ENCODE measurements at places on chromosomes 7 and 10.
A peak's percentile ranks its signal among the peaks of the same experiment; 100 is the strongest.

DNA sequence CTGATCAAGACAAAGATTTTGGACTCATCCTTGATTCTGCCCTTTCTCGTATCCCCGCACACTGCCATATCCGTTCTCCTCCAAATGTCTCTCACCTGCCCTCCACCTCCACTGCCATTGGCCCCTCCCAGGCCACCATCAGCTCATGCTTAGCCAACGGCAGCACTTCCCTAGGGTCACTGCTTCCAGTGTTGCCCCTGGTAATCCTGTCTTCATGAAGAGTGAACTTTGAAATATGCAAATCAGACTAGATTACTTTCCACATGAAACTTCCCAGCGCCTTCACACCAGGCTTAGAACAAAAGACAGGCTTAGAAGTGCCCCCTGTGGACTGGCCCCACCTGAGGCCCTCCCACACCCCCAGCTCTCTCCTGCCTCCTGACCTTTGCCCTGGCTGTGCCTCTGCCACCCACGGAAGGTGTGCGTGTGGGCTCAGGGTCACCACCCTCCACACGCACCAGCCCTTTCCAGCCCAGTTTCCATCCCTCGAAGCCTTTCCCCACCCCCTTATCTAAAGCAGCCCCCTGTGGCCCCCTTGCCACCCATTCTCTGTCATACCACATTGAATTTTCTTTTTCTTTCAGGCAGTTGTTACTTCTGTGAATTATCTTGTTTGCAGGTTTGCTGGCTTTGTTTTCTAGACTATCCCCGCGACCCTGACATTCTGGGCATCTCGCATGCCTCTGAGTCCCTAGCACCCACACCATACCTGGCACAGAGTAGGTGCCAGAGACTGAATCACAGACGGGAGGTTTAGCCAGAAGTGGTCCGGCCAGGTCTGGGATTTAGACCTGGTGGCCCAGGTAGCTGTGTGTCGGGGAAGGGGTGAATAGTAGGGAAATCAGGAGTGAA lies 26.8 kb upstream of the C10orf53 start:
- DNase-seq, result no peak

DNA sequence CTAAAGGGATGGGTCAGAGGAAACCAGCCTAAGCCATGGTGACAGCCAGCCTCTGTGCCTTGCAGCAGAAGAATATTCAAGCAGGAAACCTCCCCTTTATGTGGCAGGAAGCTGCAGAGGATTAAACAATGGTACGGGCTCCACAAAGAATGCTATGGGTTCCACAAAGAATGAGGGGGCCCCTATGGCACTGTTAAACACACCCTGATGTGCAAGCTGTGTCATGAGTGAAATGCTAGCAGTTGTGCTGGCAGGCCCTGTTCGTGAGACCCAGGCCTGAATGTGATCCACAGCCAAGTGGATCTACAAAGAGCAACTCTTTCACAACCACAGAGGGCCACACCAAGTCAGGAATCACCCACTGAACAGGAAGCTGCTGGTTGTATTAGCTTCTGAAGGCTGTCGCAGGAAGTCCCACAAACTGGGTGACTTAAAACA lies 68.9 kb downstream of the MYOF start:
- DNase-seq, result peak; percentile 76

- DNase-seq, result no peak
These were observed 203.4 kb upstream of the FRMD4A start for GRCh38 chr10:14534152-14534551.

DNA sequence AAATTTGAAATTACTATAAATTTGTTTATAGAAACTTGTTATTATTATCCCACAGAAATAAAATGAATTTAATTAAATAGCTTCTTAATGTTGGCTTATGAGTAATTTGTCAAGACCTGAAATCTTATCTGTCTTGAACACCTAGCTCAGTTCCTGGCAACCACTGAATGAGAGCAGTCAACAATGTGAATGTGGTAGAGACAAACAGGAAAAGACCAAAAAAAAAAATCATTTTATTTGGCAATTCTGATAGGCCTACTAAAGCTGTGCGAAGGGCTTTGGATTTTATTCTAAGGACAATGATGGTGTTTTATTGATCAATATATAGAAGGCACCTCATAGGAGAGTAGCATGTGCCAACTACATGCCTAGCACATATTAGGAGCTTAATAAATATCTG lies 127.8 kb upstream of the RSU1 start:
- DNase-seq, result no peak

DNA sequence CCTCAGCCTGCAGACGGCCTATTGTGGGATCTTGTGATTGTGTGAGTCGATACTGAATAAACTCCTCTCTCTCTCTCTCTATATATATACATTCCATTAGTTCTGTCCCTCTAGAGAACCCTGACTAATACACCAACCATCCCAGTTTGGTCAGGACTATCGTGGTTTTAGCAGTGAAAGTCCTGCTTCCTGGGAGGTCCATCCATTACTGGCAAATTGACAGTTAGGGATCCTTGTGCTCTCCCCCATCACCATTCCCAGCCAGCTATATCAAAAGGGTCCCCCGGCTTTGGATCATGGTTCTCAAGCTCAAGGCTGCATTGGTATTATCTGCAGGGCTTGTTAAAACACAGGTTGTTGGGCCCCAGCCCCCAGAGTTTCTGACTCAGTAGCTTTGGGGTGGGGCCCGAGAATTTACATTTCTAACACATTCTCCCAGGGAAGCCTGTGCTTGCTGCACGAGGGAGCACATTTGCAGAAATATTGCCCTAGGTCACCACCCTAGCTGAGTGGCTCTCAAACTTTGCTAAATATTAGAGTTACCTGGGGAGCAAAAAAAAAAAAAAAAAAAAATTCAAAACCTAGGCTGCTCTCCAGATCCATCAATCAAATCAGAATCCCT lies 899.1 kb upstream of the AUTS2 start:
- DNase-seq, result no peak

GRCh38 chr10:73517166-73517888 lies 21.5 kb upstream of the PPP3CB start:
- DNase-seq, result no peak

DNA sequence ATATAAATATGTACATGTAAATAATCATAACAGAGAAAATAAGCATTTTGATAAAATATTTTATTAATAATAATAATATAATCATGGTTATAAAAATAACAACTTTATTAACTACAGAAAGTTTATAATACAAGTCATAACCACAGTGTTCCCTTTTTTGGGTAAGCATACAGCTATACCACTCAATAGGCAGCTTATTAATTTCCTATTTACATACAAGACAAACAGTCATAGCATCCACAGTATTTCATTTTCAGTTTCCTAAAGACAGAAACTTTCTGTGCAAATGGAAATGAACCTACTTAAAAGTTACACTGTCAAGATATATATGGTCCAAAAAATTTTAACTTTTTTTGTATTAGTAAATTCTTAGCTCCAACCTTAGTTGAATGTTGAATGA lies 70.9 kb downstream of the HGF start:
- DNase-seq, result no peak

DNA sequence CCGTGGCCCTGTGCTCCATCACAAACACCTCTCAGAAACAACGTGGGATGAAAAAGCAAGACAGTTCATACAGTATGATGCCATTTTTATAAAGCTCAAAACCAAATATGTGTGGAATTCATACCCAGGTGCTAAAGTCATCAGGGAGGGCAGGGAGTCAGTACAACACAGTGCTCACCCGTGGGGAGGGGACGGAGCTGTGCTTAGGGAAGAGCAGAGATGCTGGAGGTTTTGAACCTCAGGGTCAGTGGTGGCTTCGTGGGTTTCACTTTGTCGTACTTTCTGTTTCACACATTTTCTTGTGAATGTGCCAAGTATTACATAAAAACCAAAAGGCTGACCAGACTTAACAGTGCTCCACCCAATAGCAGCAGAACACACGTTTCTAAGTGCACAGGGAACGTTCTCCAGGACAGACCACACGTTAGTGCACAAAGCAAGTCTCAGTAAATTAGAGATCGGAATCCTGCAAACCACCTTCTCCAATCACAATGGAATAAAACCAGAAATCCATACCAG lies 21.2 kb downstream of the ZMIZ2 start:
- no peak for DNase-seq

GRCh38 chr7:99363286-99363685 lies 11.2 kb upstream of the ARPC1B start:
- no peak for DNase-seq

DNA sequence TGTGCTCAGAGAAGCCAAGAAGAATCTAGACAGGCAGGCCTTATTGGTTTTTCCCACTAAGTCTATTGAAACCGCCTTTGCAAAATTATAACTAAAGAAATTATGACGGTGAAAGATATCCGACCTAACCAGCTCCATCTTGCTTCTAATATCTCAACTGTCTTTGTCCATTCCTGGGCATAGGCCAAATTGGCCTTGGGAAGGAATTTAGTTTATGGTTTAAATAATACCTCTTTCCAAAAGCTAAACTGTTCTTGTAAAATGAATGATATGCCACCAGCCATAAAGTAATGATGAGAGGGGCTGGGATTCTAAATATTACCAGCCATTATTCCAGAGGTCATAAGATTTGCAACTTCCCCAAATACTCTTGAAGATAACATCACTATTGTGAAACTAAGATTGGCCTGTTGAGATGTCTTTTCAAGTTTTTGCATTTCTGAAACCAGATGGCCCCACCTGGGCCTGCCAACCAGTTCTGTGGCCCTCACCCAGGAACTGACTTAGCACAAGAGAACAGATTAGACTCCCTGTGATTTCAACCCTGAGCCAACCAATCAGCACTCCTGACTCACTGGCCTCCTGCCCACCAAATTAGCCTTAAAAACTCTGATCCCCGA lies 41.2 kb upstream of the SLC35G1 start:
- DNase-seq, result no peak

DNA sequence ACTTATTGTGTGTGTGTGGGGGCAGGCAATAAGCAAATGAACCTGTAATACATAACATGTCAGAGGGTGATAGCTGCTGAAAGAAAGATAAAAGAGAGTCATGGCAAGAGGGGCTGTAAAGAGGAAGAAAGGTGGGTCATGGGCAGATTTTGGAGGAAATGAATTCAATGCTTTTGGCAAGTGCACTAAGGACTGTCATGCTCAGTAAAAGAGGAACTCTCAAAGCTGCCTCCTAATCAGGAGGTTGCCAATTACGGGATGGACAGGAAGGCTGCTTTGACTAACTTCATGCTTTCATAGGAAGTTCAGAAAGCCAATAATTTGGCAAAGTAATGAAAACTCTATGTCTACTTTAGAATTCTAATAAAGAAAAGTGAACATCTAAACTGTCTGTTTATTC lies 401.2 kb downstream of the SH2D4B start:
- no peak for DNase-seq

DNA sequence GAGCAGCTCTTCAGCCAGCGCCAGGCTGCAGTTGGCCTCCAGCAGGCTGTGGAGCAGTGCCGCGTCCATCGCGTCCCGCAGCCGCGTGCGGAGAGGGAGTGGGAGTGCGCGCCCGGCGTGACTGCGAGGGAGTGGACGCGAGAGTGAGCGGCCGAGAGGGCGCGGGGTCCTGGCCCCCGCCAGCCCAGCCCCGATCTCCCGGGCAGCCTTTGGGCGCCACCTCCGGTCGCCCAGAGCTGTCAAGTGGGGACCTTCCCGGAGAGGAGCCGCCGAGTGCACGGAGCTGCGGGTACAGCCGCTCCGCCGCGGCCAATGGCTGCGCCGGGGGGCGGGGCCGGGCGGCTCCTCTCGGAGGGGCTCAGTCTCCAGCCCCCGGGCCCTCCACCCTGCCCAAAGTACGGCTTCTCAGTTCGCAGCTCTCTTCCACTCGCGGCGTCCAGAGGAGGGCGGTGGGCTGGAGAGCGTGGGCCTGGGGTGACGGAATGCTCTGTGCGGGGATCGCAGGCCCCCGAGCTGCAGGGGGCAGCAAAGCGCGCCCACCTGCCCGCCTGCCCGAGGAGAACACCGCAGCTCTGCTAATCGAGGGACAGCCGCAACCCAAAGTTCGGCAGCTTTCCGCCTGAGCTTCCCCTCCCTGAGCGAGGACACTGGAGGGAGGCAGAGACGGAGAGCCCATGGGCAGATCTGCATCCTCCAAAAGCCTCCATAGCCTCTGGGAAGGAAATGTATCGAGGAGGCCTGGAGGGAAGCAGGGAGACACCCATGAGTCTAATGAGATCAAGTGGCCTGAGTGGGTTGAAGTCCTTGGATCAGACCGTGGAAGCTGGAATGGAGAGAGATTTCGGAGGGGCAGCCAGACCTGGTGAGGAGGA lies at the start of gene CRHR2:
Gene CRHR2, minus strand, starts transcription at position 245 of the 872 bp plus-strand sequence. Its CDS starts 176 bp downstream, at position 69.
- no peak for DNase-seq

DNA sequence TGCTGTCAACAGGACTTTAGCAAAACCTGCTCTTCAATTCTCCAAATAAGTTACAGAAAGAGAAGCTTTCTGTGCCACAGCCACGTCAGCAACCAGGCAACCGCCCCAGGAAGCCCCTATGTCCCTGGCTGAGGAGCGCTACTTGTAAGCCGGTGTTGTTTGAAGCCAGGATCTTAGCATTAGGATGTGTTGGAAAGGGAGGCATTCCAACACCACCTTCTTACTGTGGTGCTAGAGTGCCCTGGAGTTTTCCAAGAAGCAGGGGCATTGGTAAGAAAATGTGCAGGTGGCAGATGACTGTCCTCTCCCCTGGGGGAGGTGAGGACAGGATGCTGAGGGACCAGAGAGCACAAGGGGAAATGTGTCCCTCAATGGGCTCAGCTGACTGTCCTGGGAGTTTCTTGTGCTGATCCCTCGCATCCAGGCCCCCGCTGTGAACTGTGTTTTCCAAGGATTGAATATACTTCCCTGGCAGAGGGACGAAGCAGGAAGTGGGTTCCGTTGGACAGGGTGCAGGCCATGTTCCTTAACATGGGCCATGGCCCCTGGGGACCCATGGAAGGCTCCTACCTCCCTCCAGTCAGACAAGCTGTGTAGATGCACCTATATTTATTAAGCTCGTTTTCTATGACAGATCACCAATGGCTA lies 139.6 kb upstream of the GDF10 start:
- DNase-seq, result no peak

- peak; percentile 64 for DNase-seq
These were observed 188.5 kb downstream of the ZMYND11 start for GRCh38 chr10:323651-324293.

- no peak for DNase-seq
These were observed 205.8 kb downstream of the CCSER2 start for GRCh38 chr10:84534168-84534567.

GRCh38 chr7:41445432-41445831 lies 257.5 kb downstream of the INHBA start:
- no peak for DNase-seq

- DNase-seq, result no peak
These were observed 203.8 kb upstream of the ZMIZ1 start for GRCh38 chr10:78864761-78865537.

GRCh38 chr7:92362131-92362530 lies 85.2 kb upstream of the GATAD1 start:
- no peak for DNase-seq

GRCh38 chr10:72611783-72612182 lies 14.1 kb downstream of the MICU1 start:
- DNase-seq, result no peak

GRCh38 chr10:124062390-124062789 lies 31.0 kb downstream of the CHST15 start:
- no peak for DNase-seq

All from AML-193 (cell line).